ENCODE measurements at places on chromosomes 1 and 21.
A peak's percentile ranks its signal among the peaks of the same experiment; 100 is the strongest.

DNA sequence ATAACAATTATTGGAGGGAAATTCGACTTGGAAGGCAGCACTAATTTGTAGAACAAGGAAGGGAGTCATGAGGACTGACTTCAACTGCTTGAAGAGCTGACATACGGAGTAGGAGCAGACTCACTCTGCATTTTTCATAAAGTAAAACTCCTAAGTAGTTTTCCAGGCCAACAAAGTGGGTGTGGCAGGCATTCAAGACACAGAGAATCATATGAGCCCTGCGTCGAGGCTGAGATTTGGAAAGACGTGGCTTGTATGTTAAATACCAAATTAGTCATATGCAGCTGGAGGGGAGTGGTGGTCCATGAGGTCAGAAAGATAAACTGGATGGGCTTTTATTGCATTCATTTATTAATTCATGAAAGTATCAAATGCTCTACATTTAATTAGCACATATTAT lies 255.7 kb upstream of the JUN start:
- no peak for DNase-seq

DNA sequence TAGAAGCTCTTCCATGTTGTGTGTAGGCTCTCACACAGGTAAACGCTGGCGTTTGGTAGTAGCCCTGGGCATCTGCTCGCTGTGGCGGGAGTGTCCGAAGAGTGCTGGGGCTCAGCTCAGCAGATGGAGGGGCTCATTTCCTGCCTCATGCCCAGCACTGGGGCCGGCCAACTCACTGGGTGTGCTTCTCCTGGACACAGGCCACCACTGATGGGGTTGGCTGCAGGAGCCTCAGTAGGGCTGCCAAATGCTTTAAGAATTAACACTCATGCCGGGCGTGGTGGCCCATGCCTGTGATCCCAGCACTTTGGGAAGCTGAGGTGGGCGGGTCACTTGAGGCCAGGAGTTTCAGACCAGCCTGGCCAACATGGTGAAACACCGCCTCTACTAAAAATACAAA lies 20.9 kb downstream of the UQCRHL start:
- peak; percentile 41 for DNase-seq

- DNase-seq, result no peak
These were observed 9.8 kb downstream of the LBR start for GRCh38 chr1:225418059-225418458.

DNA sequence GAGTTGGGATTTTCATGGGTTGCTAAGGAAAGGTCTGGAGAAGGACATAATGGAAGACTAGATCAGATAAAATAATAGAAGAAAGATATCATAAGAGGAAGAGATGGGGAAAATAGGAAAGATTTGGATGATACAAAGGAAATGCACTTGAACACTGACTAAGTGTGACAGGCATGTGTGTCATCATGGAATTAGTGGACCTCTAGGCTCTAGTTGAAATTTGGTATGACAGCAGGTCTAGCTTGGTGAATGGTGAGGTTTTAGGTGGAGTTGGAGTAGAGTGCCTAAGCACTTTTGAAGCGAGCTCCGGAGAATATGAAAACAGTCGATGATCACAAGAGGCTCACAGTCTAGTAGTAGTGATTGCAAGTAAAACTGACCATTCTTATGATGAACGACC lies 73.0 kb upstream of the PTGS2 start:
- DNase-seq, result no peak

DNA sequence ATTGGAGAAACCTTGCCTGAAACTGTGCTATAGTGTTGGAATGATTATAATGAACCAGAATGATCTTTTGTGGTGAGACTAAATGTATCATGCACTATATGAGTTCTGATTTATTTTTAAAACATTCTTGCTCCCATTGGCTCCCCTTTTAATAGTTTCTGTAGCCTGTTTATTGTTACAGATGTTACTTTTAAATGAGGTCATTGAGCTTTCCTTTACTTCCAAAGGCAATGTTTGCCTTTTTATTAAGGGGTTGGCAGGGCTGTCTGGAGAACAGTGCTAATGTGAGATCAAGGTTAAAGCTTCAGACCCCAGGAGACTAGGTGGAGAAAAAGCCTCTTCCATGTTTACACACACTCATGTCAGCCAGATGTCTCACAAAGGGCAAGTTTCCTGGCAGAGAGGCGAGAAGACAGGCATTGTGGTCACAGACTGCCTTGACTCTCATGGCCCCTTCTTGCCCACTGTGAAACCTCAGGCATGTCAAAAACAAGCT lies 120.6 kb upstream of the RAVER2 start:
- DNase-seq, result peak; percentile 35

GRCh38 chr1:183914276-183914675 lies 109.4 kb downstream of the RGL1 start:
- DNase-seq, result no peak

DNA sequence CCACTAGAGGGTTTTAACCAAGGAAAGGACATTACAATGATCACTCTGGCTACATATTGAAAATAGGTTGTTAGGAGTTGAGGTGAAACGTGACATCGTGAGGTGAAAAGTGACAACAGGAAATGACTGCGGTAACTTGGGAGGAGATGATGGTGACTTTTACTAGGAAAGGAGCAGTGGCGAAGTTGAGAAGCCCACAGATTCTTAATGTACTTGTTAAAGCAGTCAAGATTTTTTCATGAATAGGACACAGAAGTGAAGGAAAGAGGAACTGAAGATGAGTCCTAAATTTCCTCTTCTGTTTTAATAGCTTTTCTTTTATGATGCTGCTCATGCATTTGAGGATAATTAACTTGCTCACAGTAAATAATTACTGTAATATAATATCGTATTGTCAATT lies 59.5 kb downstream of the OMA1 start:
- DNase-seq, result no peak

GRCh38 chr21:28953247-28953646 lies 39.4 kb downstream of the LTN1 start:
- no peak for DNase-seq

DNA sequence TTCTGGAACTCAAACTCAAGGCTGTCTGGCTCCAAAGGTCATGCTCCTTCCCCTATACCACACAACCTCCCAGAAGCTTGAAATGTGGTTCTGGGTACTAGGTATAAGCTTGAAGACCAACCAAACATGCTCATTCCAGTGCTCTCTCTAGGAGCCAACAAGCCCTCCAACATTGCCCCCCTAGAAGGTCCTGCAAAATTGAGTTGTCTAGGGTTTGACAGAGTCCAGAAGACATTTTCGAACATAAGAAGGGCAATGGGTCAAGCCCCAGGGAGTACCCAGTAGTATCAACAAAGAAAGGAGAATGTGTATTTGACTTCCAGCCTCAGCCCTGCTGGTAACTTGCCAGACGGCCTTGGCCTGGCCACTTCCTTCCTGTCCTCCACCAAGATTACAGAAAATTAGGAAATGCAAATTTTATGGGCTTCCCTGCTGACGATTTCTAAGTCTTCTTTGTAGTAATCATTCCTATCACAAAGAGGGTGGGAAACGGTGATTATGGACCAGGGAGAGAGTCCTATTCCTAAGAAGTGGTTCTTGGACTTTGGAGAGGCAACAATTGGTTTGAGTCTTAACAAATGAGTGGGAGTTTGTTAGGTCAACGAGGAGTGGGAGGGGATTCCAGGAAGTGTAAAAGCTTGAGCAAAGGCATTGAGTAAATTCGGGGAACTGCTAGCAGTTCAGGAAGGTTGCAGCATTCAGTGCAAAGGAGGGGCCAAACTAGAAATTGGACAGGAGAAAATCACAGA lies 18.7 kb upstream of the SLAMF1 start:
- DNase-seq, result no peak

DNA sequence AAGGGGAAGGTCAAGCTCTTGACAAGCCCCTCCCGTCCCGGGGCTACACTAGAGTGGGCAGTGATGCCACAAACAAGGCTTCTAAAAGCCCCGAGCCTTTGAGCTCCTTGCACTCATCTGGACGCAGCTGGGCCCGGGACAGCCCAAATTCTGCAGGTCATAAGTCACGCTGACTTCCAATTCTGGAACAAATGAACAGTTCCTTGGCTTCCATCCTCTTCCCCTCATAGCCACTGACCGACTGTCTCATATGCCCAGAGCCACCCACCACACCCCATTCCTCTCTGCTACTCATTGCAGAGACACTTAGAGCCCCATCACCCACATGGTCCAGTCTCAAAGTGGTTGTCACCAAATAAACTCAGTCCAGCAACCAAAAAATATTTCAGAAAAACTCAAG lies 32.8 kb upstream of the PRELP start:
- DNase-seq, result no peak

- DNase-seq, result no peak
These were observed 52.2 kb downstream of the GREM2 start for GRCh38 chr1:240559781-240560180.

DNA sequence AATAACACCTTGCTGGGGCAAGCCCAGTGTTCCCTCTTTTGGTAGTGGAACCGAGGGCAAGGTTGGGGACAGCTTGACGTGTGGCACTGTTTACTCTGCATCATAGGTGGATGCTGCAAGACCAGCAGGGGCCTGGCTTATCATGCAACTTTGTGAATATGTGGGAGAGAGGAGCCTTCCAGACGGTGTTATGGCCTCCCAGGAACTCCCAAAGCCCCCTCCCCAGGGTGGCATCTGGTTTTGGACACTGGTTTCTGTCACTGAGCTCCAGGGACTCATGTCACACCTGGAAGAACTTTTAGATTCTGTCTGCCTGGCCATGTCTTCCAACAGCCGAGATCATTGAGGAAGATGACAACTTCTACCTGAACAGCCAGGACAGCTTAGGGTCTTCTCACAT lies 1.4 kb upstream of the TLR5 start:
- no peak for DNase-seq

DNA sequence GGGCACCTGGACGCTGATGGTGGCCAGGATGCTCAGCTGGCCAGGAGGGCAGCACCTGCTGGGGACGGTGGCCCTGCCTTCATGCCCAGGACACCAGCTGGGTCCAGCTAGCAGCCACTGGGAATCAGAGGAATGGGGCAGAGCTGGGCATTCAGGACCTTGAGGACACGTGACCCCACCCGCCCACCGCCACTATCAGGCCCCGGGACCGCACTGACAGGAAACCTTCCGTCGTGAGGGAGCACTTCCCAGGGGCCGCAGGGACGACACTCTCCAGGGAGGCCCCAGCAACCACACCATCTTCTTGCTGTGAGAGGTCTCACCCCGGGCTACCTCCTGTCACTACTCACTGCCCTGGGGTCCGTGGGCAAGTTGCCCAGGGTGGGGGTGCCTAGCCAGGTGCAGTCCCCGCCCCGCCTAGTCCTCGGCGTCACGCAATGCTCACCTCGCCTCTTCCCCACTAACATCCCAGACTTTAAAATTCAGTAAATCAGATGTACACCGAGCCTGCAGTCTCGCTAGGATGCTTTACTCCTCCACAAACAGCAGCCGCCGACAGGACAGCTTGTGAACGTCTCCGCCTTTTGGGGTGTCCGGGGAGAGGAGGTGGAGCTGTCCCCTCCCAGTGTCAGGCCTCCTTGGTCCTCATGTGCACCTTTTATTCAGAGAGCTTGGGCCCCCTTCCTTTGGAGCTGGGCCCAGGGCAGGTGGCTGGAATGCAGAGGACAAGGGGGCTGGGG lies 4.9 kb downstream of the VWA1 start:
- DNase-seq, result no peak

- DNase-seq, result no peak
These were observed 68.8 kb upstream of the C1orf174 start for GRCh38 chr1:3968851-3969250.

GRCh38 chr1:22702296-22703085 lies 8.1 kb upstream of the EPHB2 start:
- DNase-seq, result no peak

DNA sequence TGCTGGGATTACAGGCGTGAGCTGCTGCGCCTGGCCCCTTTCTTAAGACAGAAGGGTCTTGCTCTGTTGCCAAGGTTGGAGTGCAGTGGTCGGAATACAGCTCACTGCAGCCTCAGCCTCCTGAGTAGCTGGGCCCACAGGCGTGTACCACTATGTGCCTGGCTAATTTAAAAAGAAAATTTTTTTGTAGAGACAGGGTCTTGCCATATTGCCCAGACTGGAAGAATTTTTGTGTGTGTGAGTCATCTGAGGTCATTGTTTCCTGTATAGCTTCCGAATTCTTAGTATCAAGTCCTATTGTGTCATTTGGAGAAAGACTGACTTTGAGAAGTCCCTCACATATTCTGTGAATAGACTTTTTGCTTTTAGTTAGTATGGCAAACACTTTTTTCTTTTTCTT lies 4.7 kb downstream of the SZRD1 start:
- DNase-seq, result no peak

DNA sequence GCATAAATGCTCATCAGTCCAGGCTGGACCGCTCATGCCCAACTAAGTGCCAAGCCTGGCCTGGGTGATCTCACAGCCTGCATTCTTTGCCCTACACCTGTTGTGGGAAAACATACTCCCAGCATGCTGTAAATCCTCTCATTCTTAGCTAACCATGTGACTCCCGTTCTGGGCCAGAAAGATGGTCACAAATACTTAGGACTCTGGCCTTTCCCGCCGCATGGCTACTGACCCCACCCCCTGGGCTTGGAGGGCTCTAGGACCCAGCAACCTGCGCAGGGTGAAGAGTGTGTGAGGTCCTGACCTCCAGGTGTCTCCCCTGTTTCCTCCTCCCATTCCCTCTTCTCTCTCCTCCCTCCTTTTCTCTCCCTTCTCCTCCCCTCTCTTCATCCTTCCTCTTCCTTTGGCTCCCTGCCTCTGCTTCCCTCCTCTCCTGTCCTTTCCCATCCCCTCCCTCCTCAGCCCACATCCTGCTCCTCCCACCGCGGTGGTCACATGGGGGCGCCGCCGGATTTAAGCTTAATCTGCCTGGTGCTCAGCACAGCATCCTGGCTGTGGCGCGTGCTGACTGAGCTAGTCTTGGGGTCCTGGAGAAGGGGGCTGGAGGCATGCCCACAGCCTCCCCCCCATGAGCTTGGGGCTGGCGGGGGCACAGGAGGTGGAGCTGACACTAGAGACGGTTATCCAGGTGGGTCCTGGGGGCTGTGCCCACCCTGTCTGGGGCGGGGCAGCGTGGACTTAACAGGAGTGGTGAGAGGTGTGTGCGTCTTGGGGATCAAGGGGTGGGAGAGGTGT lies at the start of gene CROCC:
TSS of gene CROCC (plus strand) at position 541 of the 795 bp plus-strand sequence. CDS start at position 629, 88 bp downstream.
- DNase-seq, result peak; percentile 74

GRCh38 chr1:13593511-13594131 lies 10.0 kb downstream of the PDPN start:
- peak; percentile 86 for DNase-seq

DNA sequence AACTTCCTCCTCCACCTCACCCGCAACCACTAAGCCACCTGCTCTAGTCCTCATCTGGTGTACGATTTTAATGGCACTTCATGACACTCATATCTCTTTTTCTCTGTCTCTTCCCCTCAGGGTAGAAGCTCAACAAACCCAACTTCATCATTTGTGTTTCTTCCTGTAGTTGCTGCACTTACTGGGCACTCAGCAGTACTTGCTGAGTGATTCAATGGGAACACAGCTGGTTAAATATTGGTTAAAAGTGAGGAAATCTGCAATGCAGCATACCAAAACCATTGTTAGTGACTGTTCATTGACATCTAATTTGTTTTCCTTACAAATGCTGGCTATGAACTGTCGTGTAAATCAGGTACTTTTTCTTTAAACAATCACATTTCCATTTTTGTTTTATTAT lies 541.1 kb upstream of the PRMT6 start:
- no peak for DNase-seq

- no peak for DNase-seq
These were observed 665.6 kb upstream of the CXADR start for GRCh38 chr21:16847211-16847610.

GRCh38 chr1:16168622-16169360 lies 12.9 kb upstream of the EPHA2 start:
- DNase-seq, result no peak

Data from right hindlimb (tissue), 1 donor.